GF-D8 (cell line): ENCODE measurements at places on chromosomes 7 and 10.

DNA sequence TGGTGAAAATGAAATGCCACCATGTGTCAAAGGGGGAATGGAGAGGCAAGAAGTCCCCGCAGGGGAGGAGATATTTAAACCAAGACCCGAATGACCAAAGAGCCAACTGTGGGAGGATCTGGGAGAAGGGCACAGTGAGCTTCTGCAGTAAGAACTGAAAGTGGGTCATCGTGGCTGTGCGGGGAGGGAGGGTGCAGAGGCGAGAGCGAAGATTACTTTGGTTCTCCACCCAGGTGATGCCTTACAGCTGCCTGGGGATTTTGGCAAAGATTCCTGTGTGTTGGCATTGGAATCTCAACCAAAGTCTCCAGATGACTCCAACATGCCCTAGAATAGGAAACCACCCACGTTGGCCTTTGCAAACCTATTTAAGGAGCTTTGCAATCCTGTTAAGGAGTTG, 44.2 kb upstream of the ADAM12 start:
- no peak for DNase-seq

DNA sequence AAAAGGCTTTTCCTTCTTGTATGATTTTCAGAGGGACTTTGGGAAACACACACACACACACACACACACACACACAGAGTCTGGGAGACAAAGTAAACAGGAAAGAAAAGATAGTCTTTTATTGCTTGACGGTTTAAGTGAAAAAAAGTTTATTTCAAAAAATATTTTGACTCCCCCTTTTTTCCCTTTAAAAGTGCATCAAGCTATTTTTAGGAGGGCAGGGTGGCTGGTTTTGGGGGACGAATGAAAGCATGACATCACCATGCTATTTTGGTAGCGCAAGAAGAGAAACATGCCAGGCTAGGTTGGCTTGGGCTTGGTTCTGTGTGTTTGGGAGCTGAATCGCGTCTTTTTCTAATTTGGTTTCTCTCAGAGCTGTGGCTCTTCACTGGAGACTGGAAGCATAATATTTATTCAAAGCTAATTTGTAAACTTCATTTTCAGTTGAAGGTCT, 129.2 kb downstream of the BAMBI start:
- DNase-seq = no peak

DNA sequence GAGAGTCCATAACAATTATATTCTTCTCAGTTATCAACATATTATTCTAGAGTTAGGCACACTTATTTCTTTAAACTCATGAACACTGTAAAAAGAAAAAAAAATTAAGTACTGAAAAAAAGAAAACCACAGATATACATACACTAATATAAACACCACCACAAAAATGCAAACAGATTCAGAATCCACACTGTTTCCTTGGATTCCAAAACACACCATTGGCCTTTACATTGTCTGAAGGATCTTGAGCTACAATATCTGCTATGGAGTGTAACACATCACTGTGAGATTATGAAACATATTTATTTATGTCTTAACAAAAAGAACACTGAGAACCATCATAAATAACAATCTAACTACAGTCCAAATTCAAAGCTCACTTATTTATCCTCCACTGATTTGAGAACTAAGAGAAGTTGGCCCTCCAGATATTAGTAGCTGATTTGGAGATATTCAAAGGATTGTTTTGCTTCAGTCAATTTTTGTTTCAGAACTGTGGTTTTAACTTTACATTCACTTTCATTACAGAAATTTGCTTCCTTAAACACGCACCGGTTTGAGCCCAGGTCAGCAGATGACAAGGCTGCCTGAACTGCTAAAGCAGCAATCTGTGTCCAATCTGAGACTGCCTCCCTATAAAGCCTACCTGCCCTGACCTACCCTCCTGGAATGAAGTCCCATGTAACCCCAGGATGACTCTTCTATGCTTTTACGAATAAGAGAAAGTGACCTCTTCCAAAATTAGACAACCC, 47.0 kb upstream of the CDK1 start:
- DNase-seq = no peak

DNA sequence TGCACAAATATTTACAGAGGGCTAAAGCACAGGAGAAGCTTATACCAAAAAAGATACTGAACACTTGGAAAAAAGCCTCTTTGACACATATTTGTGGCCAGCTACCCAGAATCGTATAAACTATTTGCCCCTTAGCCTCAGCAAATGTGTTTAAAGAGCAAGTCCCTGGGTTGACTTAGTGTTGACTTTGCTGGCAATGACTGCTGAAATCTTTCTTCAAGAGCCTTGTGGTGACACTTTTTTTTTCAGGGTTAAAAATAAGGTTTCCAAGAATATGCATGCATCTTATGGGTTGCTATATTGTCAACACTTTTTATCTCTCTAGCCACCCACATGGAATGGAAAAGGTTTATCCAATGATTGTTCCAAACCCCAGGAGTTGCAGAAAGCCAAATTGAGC, 14.9 kb upstream of the PLEKHS1 start:
- no peak for DNase-seq

- no peak for DNase-seq
Measured at GRCh38 chr10:101775273-101776160, at the start of gene FGF8. Gene FGF8 (minus strand): TSS chr10:101776114. CDS start chr10:101775900, 214 bp downstream.

- DNase-seq = no peak
Measured at GRCh38 chr10:54914049-54914448, 113.0 kb upstream of the PCDH15 start.

DNA sequence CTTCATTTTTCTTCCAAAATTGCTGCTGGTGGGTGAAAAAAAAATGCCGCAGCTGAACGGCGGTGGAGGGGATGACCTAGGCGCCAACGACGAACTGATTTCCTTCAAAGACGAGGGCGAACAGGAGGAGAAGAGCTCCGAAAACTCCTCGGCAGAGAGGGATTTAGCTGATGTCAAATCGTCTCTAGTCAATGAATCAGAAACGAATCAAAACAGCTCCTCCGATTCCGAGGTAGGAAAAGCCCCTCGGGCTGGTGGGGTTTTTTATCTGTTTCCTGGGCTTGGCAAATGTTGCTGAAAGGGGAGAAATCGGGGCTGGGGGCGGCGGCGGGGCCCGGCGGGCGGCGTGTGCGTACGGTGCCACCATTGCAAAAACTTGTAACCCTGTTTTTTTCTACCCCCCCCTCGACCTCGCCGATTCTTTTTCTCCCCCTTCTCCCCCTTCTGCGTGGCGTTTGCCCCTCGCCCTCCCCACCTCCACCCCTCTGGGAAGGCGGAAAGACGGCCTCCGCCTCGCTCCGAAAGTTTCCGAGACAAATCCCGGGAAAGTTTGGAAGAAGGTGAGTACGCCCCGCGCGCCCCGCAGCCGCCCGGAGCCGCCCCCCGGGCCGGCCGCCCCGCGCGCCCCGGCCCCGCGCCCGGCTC, 789 bp downstream of the TCF7L2 start:
- DNase-seq = no peak

DNA sequence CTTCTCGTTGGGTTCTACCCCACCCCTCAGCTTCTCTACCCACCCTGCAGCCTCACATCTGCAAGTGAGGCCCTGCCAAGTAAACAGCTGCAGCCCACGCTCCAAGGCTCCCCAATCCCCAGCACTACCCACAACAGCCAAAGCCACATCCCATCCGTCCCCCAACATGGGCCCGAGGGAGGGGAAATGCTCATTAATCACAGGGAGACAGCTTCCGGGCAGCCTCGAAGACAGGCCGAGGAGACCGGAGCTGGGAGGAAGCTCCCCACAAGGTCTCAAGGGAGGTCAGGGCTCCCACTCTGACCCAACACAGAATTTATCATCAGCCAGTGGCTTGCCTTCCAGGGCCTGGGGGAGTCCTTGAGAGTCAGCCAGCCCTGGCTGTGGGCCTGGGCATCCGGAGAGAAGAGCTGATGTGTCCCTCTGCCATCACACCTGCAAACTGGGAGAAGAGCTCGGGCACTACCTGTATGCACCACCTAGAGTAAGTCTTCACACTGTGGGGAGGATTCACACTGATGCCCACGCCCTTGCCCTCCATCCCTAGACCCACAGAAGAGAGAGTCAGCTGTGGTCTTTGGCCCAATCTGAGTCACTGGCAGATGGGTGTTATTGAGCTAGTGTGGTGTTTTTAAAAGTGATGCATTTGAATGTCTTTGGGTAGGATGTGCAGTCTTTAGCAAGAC, 115.5 kb upstream of the ZMIZ1 start:
- peak; percentile 70 for DNase-seq

- DNase-seq = no peak
Measured at GRCh38 chr7:104328970-104329825, 795 bp downstream of the LHFPL3 start.

- no peak for DNase-seq
Measured at GRCh38 chr7:70421319-70421718, 710.6 kb upstream of the GALNT17 start.

DNA sequence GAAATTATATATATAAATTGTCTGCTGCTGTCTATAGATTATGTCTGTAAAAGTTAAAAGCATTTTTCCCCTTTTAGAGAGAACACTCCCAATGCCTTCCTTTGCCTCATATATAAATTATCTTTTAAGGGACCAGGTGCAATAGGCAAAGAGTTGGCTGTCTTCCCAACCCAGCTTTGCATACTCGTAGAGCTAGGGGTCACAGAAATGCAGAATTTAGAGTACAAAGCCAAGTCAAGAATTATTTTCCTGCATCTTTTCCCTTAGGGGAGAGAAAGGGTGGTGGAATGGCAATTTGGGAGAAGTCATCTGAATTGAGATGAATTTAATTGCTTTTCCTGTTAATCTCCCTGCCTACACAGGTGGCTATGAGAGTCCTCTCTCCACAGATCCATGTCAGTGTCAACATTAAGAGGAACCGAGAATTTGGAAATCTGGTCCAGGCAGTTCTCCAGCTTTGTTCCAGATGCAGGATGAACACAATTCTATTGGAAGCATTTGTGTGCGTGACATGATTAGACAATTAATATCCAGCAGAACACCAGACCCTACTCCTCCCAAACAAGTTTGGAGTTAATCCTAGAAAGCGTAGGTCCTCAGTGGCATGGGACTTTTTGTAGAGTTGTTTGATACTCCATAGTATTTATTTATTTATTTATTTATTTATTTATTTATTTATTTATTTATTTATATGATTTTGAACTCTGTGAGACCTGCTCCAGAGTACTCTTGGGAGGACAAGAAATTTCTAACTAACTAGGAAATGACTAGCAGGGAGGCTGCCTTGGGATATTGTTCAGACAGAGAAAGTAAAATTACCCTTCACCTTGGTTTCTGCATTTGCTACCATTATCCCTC, 80.3 kb upstream of the SKAP2 start:
- DNase-seq = no peak

- DNase-seq = no peak
Measured at GRCh38 chr7:22640269-22640668, 86.7 kb upstream of the IL6 start.

DNA sequence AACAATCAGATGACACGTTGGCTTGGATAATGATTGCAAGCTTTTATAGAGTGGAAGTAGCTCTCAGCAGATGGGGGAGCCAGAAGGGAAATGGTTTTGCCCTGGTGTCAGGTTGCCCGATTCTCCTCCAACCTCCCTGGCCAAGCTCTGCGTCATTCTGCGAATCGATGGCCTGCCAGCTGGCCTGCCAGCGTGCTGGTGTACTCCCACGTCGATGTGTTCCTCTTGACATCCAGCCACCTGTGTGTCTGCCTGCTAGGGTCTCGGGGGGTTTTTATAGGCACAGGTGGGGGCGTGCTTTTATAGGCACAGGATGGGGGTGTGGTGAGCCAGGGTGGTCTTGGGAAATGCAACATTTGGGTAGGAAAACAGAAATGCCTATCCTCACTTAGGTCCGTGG, 4.6 kb downstream of the NET1 start:
- no peak for DNase-seq

DNA sequence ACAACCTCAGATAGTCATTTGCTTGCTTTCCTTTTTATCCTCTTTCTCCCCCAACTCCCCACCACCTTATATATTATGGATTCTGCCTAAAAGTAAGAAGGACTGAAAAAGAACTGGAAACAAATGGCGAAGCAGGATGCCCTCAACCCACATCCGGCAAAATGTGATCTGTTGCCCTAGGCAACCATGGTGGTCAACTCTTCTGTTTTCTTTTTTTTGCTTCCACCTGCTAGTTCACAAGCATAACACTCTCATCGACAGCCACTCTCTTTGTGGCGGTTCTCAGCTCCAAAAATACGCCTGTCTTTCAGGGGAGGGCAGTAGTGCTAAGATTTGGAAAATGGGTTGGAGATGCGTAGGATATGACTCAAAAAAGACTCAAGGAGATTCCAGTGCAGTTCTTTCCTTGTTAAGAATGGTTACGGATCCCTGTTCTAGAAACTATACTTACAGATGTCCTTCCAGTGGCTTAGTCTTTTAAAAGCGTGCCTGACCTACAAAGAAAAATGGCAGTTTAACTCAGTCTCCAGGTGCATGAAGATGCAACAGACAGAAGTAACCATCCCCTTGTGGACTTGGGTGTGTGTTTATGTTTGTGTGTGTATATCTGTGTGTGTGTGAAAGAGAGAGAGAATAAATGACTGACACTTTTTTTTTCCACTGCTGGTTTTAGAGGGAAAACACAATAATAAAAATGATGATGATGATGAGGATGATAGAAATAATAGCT, 10.7 kb downstream of the APBB1IP start:
- no peak for DNase-seq

GRCh38 chr7:80529362-80529761, 17.5 kb upstream of the GNAT3 start:
- DNase-seq = no peak

- no peak for DNase-seq
Measured at GRCh38 chr7:16001477-16001876, 315.0 kb upstream of the MEOX2 start.

DNA sequence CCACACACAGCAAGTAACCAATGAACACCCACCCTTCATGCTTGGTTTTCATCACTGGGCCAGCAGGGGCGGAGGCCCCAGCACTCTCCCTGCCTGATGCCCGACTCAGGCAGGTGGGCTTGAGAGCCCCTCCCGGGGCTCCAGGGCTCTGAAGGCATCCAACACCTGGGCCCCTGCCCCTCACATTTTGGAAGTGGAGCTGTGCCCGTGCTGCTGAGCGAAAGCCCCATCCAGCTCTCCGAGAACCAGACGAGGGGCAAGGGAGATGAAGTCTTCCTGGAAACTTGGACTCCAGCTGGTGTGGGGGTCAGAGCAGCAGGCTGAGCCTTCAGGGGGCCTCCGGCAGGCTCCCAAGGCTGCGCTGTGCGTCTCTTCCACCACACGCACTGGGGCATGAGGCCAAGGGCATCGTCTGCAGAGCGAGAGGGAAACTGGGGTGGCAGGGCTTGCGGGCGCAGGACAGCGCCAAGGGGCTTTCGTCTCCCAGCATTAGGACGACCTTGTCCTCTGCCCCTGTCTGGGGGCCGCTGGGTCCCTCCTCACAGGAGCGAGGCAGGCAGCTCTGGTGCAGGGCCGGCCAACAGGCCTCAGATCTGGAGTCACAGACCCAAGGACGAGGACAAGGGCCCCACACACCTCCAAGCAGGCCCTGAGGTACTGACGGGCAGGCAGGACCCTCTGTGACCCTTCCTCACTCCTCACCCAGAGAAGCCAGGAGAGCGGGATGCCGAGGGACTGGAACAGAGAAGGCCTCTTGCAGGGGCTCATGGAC, 108.3 kb upstream of the FAM20C start:
- no peak for DNase-seq

GRCh38 chr10:97651773-97652172, 11.3 kb downstream of the PI4K2A start:
- DNase-seq = no peak

- no peak for DNase-seq
Measured at GRCh38 chr7:38411404-38411803, 138.0 kb upstream of the TARP start.
